Nephron progenitor cell (in vitro differentiated cells): ENCODE measurements at places on chromosomes 5 and 9.
A peak's percentile ranks its signal among the peaks of the same experiment; 100 is the strongest.

DNA sequence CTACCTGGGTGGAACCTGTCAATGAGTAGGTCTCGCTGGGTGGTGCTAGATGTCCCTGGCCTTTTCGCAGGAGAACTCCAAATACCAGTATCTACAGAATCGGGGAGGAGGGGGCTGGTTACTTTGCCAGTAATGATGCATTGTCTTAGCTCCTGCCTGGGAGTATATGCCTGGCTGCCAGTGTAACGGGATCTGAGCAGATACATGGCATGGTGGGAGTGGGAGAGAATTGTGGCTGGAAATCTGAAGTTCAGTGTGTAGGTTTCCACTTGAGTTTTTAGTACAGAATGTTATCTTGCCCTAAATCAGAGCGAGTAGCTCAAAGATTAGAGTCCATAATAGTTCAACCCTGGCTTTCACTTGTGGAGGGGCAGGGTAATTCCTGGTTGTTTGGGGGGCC lies 38.0 kb upstream of the FANCC start:
- DNase-seq, result no peak

- DNase-seq, result no peak
Observed at GRCh38 chr9:112533660-112534059, 47.0 kb downstream of the KIAA1958 start.

DNA sequence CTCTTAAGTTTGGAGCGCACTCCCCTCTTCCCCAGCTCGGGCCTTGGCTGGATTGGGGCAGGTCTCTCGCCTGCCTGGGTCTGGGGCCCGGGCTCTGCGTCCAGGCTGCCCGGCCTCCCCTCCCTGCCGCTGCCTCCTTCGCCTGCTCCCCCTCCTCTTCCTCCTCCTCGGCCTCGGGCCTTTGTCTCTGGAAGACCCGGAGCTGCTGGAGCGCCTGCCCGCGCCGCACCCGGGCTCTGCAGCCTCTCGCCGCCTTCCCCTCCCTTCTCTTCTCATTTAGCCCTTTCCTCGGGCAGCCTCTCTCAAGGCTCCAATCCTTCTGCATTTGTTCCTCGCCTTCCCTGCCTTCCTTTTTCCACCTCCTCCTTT lies 218.5 kb downstream of the C9orf50 start:
- DNase-seq, result peak; percentile 46

- DNase-seq, result no peak
Observed at GRCh38 chr5:3852161-3852916, 256.7 kb downstream of the IRX1 start.

DNA sequence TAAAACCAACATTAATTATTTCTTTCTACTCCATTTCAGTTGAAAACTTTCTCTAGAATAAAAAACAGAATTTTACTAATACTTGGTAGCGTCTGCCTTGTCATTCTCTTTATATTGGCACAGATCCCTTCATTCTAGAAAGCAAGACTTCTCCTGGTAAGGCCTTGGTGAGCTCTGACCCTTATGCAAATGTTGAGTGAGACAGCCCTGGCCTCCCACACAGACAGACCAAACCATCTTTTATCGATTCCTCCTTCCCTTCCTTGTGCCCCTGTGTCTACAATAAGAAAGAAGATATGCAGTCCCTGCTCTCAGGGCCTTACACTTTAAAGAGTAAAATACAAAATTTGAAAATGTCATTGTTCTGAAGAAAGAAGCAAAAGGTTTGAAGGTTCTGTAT lies 262.2 kb downstream of the EFNA5 start:
- no peak for DNase-seq

GRCh38 chr5:56766926-56767325 lies 48.4 kb upstream of the MAP3K1 start:
- DNase-seq, result no peak

GRCh38 chr9:121368138-121368522 lies 1.9 kb downstream of the STOM start:
- no peak for DNase-seq

- DNase-seq, result peak; percentile 38
Observed at GRCh38 chr5:90802474-90803317, 244.1 kb downstream of the ADGRV1 start.
